ENCODE measurements at places on chromosomes 4 and X.

DNA sequence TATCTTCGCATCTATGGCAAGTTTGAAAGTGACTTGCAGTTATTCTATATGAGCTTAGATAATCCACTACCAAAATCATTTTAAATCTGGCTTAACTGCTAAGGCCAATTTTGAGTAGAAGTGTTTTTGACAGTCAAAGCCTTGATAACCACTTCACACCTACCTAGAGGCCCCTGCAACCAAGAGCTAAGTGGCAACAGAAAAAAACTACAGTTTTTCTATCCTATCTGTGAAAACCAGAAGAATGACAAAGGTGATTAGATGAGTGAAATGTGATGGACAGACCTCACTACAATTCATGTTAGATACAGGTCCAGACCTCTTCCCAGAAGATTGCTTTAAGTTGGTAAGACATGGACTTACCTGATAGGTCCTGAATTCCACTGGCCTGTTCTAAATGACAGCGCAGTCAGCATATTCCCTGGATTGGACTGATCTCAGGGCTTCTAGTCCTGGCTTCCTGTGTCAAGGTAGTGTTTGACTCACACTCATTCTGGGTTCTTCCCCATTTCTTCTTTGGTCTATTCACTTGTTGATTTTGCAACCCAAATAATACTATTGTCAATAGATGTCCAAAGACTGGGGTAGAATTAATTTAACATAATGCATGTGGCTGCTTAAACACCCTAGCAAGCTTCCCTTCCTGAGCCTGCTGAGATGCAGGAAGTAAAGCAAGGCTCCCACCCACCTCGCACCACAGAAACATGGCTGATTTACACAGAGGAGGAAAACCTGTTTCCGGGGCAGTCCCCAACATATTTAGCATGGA is 65.1 kb downstream of the PPP3CA start:
- DNase-seq, result no peak

- no peak for DNase-seq
Measured at GRCh38 chr4:155978810-155979209, 25.1 kb upstream of the CTSO start.

GRCh38 chrX:133544778-133545177 is 129.5 kb upstream of the GPC4 start:
- no peak for DNase-seq

GRCh38 chr4:15702941-15703403 is at the start of gene BST1:
TSS of gene BST1 (plus strand) at chr4:15703065. CDS start at chr4:15703145, 80 bp downstream.
- DNase-seq, result peak; percentile 5

DNA sequence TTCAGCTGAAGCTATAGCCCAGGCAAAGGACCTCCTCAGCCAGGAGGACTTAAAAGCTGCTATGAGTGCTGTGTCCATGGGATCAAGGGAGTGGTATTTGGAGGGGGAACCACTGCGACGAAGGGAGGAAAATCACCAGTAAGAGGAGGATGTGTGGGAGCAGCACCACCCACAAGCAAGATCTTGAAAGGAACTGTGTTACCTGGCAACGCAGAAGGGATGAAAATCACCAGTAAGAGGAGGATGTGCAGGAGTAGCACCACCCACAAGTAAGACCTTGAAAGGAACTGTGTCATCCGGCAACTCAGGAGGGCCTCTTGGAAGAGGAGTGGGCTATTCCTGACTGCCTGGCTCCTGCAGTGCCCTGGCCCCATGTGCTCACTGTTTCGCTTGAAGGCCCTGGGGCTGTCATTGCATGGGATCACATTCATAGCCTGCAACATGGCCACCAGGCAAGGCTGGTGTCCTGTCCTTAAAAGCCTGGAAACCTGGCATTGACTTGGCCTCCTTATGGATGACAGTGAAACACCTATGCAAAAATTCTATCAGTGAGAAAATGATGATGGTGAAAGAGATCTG is 48.3 kb downstream of the TRMT44 start:
- no peak for DNase-seq

GRCh38 chrX:154123241-154124219 is 20.5 kb upstream of the OPN1LW start:
- no peak for DNase-seq

All from stimulated activated CD4-positive, alpha-beta T cell treated with anti-CD3 and anti-CD28 coated beads, TNF-alpha, amount 100 ng/mL, for 4 hours (primary cell).